NCI-H460 (cell line): ENCODE measurements at places on chromosomes 6 and 20.

- DNase-seq = no peak
These were observed 219.8 kb downstream of the LAMA2 start for GRCh38 chr6:129102741-129103140.

- no peak for DNase-seq
These were observed 6.9 kb upstream of the RPL10A start for GRCh38 chr6:35461270-35461669.

DNA sequence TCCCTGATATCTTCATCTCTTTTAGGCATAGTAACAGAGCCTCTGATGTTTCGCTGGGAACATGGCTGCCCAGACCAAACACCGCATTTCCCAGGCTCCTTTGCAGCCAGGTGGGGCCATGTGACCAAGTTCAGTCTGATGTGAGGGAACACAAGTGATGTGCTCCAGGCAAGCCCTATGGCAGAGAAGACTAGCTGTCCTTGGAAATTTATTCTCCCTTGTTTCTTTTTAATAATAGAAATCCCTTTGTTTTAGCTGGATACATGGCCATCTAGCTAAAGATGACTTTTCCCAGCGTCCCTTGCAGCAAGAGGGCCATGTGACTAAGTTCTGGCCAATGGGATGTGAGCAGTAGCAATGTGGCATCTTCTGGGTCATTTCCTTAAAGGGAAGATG, 30.8 kb downstream of the SLC2A10 start:
- no peak for DNase-seq

GRCh38 chr6:53526000-53526399, 18.9 kb downstream of the GCLC start:
- no peak for DNase-seq

- no peak for DNase-seq
These were observed 8.4 kb upstream of the GABRR2 start for GRCh38 chr6:89323511-89323971.
